ENCODE measurements at places on chromosomes 4 and X.

DNA sequence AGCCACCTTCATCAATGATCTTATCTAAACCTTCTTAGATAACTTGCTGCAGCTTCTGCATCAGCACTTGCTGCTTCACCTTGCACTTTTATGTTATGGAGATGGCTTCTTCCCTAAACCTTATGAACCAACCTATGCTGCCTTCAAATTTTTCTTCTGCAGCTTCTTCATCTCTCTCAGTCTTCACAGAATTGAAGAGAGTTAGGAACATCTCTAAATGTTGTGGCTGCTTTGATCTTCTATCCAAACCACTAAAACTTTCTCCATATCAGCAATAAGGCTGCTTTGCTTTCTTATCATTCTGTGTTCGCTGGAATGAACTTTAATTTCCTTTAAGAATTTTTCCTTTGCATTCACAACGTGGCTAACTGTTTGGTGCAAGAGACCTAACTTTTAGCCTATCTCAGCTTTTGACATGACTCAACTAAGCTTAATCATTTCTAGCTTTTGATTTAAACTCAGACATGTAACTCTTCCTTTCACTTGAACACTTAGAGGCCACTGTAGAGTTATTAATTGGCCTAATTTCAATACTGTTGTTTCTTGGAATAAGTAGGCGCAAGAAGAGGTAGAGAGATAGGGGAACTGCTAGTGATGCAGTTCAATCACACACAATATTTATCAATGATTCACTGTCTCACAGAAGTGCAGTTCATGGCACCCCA lies 36.1 kb upstream of the CORIN start:
- no peak for DNase-seq

GRCh38 chr4:921830-922331 lies 10.2 kb downstream of the GAK start:
- no peak for DNase-seq

- peak; percentile 64 for DNase-seq
Observed at GRCh38 chr4:181952478-181952877, 290.7 kb upstream of the TENM3 start.

GRCh38 chr4:23388699-23389395 lies 501.0 kb downstream of the PPARGC1A start:
- no peak for DNase-seq

DNA sequence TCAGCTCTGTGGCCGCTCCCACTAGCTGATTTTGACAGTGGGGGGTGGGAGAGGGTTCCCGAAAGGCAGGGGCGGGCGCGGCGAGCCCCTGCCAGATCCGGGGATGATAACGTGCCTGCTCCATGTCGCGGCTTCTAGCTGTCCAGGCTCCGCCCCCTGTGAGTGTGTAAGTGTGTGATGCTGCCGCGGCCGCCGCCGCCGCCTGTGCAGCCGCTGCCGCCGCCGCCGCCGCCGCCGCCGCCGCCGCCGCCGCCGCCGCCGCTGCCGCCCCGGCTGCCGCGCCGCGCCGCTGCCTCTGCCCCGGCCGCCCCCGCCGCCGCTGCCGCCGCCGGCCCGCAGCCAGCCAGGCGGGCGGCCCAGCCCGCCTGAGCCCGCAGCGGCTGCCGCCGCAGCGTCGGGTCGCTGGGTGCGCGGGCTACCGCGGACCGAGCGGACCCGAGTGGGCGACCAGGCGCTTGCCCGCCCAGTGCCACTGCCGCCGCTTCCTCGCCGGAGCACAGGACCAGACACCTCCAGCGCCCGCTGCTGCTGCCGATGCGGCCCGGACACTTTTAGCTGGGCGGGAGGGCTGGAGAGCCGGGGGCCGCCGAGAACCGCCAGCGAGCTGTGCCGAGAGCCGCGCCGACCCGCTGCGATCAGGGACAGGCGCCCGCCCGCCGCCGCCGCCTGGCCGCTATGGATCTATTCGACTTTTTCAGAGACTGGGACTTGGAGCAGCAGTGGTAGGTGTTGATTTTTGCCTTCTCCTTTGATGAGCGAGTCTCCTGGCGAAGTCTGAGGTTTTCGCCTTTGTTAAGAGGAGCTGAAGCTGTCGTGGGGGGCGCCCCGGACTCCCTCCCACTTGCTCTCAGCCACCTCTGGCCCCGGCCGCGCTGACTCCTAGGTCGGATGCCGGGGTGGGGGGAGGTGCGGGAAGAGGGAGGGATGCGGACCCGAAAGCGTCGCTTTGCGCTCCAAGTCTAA lies at the start of gene AFF2:
TSS of gene AFF2 (plus strand) at position 195 of the 963 bp plus-strand sequence. CDS start at position 676, 481 bp downstream.
- peak; percentile 8 for DNase-seq

- no peak for DNase-seq
Observed at GRCh38 chrX:53287493-53288138, 6.2 kb upstream of the IQSEC2 start.

DNA sequence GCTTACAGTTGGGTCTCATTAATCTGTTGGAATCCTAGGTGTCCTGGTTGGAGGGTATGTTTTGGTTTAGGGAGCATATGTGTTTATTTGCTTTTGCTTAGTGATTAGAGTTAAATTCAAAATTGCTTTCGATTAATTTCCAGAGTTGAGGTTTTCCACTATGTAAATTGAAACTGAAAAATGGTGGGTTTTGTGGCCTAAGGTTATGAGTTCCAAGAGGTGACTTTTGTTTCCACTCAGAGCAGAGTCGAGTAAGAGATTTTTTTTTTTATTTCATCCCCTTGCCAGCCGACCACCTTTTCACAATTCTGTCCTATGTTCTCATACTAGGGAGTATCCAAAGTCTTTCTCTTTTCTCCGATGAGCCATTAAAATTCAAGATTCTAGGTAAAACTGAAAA lies 66.9 kb downstream of the GRIA2 start:
- no peak for DNase-seq

DNA sequence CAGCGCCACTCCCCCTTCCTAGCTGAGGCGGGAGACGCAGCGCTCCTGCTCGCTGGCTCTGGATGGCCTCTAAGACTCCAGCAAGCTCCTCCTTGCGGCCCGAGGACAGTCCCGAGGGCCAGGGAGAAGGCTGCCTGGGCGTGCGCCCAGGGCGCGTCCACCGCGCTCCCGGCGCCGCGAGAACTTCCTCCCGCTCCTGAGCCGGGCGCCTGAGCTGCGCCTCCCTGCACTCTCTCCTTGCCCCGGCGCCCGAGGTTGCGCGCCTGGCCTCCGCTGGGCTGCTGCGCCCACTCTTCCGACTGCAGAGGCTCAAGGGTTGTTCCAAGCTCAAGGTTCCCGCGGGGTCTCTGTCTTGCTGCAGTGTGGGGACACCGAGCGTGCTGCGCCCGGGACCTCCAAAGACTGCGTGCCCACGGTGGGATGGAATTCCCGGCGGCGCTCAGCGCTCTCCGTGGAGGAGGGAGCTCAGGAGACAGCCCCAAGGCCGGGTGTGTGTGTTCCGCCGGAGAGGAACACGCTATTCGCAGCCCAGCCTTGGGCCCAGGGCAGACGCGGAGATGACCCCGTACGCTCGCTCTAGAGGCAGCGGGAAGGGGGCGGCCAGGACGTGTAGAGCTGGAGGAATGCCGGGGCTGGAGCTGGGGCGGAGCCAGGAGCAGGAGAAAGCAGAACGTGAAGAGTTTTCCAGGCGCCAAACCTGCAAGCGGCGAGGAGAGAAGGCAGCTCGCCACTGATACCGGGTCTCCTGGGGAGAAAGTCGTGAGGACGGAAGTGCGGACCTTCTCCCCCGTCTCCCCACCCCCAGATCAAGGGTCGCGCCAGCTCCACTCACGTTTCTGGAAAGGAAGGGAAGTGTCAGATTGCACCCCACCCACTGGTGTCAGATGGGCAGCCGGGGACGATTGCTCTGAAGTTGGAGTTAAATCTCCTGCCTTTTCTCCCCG lies at the start of gene ARHGAP6:
TSS of gene ARHGAP6 (minus strand) at position 753 of the 944 bp plus-strand sequence. CDS start 1,092 bp downstream, outside the sequence.
- no peak for DNase-seq

DNA sequence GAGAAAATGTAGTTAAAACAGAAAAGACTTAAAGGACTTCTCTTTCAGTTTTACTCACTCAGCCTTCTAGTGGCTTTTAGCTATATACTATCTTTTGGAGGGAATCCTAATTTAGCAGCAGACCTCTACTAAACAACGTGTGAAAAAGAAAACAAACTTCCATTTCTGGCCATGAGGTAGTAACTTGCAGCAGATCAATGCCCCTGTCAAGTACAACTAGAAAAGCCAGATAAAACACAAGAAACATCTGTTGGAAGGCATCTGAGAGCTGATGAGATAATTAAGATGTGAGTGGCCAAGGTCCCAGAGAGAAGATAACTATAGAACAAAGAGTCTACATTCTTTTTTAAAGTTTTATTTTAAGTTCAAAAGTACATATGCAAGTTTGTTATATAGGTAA lies 101.7 kb downstream of the CORIN start:
- DNase-seq = no peak

DNA sequence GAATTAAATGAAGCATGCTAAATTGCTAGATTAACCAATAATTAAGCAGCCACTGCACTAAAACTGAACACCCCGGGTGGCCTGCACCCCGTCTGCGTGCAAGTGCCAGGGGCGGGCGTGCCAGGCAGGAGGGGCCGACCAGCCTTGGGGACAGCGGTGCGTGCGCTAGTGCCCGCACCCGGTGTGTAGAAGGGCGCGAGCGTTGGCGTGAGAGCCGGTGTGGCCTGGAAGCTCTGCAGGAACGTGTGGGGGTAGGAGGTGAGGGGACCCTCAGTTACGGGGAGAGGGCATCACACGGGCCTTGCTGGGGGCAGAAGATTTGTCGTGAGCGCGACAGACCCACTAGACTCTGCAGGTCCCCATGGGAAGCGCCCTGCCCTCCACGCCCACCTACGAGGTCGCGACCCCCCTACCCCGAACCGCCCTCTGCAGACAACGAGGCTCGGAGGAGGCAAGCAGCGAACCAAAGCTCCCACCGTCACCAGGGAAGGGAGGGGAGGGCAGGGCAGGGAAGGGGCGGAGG lies 105.8 kb downstream of the FAM53A start:
- no peak for DNase-seq

DNA sequence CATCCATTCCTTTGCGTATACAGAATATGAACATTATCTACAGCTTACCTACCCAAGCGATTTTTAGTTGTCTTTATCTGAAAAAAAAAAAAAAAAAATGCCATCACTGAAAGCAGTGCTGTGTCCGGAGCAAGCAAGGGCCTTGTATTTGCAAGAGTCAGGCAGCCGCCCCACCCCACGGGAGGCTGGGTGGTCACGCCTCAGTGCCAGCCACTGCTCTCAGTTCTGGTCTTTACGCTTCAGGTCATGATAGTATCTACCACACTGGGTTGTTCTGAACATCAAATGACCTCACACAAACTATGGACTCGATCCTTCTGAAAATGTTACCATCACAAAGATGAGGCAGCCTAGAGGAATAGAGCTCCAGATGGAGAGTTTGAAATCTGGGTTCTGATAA lies 62.7 kb upstream of the HELT start:
- no peak for DNase-seq

DNA sequence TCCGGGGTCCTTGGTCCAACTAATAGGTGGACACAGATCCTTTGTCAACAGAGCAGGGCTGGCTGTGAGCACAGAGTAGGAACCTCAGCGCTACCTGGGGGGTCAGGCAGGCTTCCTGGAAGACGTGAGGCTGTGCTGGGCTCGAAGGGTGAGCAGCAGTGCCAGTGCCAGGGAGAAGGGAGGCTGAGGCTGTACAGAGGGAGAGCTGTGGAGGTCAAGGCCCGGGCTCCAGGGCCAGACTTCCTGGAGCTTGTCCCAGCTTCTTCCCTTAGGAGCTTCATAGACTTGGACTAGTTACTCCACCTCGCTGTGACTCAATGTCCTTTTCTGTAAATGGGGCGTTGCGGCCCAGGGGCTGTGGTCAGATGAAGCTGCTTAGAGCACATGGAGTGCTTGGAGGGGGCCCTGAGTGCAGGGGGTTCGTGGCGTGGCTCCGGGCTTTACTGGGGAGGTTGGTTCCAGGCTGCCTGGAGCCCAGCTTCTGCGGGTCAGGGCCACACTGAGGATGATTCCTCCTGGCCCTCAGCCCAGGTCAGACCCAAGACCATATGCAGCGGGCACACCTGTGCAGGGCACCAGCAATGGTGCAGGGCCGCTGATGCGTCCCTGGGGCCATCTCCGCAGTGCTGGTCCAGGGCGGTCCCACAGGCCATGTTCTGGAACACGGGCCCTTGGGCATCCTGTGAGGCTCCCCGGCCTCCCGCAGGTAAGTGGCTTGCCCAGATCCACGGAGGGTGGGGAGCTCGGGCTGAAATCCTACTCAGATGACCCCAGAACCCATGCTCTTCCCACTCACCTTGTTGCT lies 98.1 kb downstream of the DCTD start:
- DNase-seq = no peak

- no peak for DNase-seq
Observed at GRCh38 chr4:110953191-110953590, 330.3 kb upstream of the PITX2 start.

- DNase-seq = peak; percentile 0
Observed at GRCh38 chrX:6095469-6095868, 133.2 kb downstream of the NLGN4X start.

- DNase-seq = no peak
Observed at GRCh38 chr4:105192474-105192873, 45.8 kb downstream of the TET2 start.

DNA sequence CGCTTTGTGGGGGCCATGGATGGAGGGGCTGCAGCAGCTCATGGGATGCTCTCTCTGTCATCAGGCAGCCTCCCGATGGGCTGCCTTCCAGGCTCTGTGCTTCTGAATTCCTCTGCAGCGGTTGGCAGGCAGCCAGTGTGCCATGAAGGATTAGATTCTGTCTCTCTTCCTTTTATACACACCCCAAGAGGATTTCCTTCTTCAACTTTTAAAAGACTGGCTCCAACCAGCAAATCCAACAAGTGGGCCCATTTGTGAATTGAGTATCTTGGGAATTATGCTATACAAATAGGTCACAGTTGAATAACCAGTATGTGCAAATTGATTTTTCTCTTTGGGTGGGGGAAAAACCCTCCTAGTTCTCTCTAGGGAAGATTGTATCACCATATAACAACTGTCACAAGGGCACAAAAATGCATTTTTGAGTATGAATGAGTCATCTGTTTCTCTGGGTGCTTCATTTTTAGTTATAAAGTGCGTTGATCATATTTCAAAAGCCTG lies 96.8 kb upstream of the FAT1 start:
- DNase-seq = no peak

DNA sequence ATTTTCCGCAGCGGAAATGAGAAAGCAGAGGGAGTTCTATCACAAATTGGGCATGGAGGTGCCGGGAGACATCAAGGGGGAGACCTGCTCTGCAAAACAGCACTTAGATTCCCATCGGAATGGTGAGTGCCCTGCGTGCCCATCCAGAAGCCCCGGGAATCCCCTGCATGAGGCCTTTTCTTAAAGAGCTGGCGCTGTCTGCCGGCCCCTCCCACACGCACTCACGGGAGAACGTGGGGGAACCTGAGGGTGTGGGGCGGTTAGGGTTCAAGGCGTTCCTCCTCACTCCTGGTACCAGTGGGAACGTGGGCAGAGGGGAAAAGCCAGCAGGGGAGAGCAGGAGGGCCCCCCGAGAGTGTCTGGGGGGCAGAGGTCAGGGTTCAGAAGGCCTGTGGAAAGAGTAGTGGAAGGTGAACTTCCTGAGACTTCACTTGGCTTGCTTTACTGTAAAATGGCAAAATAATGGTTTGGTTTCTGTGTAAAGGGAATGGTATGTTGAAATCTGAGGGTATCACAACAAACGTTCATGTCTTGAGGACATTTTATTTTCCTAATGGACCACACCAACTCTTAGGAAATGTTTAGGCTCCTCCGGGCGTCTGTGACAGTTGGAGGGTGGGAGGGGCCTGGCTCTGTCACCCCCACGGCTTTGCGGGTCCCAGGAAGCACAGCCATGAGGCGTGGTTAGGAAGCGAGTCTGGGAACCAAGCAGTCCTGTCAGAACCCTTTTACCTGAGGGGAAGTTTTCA lies 38.0 kb downstream of the PCGF3 start:
- no peak for DNase-seq

- no peak for DNase-seq
Observed at GRCh38 chr4:1187182-1187581, 14.8 kb upstream of the SPON2 start.

GRCh38 chr4:120526033-120526432 lies 396.5 kb downstream of the PRDM5 start:
- no peak for DNase-seq

GRCh38 chr4:33116871-33117270 lies 2396.7 kb downstream of the PCDH7 start:
- no peak for DNase-seq
